ENCODE measurements at places on chromosomes 3 and 15.

DNA sequence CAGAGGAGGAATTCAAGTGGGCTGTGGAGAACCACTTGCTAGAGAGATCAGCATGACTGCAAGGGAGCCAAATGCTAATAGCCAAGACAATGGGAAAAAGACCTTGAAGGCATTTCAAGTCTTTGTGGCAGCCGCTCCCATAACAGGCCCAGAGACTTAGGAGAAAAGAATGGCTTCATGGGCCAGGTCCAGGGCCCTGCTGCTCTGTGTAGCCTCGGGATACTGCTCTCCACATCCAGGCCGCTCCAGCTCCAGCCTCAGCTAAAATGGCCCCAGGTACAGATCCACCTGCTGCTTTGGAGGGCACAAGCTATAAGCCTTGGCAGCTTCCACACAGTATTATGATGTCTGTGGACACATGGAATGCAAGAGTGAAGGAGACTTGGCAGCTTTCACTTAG, 157.7 kb downstream of the NECTIN3 start:
- DNase-seq = no peak

- DNase-seq = no peak
These were observed 27.3 kb downstream of the DUSP7 start for GRCh38 chr3:52029053-52029452.

DNA sequence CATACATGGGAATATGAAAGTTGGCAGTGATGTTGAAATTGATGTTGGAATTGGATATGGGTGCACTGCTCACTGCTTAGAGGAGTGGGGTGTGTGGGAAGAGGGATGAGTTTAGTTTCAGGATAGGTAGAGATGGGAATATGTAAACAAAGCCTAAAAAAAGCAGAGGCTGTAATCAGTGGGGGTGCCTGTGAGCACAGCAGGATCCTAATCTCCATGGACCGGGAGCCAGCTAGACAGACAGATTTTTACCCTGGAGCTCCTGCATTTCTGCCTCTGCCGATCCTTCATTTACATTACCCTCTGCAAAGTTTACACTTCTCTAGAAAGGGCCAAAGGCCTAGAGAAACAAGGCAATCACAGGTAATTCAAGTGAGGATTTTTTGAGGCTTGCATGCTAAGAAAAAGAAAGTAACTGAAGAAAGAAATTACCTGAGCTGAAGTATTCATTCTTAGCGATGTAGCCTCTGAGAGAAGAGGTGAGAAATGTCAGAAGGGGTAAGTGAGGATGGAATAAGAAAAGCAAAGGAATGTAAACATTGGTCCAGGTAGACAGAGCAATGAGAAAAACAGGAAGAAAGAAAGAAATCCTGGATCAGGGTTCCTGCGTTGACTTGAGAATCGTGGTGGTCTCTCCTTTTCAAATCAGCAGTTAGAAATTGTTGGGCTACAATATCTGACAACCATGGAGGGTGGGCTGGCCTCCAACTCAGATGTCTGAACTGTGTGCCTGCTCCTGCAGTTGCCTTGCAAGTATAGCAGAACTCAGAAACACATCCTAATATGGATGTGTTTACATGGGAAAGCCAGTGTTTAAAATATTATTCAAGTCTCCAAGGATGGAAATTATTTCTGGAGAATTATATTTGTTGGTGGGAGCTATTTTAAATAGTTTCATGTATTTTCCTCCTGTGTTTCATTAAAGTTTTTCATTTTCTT, 79.8 kb downstream of the CRTC3 start:
- no peak for DNase-seq

DNA sequence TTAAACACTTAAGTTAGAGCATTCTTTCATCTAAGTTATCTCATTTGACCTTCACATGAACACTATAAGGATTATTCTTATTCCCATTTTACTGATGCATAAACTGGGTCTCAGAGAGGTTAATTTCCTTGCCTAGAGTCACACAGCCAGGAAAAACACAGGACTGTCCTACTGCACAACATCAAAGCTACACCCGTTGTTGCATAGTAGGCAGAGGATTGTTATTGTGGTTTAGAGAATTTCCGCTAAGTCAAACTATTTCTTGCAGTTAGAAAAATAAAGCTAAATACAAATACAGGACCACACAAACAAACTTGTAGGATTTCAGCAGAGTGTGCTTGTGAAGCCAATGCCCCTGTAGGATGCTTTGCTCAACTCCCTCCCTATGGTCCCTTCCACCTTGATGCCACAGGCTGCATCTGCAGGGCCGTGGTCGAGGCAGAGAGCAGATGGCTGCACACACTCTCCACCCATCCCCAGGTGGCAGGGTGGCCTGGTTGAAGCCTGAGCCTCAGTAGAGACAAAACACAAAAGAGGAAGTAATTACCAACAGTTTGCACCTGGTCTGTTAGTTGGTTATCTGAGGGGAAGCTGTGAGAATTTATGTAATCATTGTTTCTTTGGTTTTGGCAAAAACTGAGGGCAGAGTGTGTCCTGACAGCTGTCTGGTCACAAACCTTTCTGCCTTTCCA, 41.1 kb upstream of the SKOR1 start:
- no peak for DNase-seq

- DNase-seq = peak; percentile 27
These were observed 50.9 kb downstream of the HCN4 start for GRCh38 chr15:73317651-73318462.

- DNase-seq = peak; percentile 85
These were observed at the start of gene TNFSF10 for GRCh38 chr3:172522871-172523818. Gene TNFSF10 (minus strand): TSS chr3:172523430. CDS start chr3:172523384, 46 bp downstream.

DNA sequence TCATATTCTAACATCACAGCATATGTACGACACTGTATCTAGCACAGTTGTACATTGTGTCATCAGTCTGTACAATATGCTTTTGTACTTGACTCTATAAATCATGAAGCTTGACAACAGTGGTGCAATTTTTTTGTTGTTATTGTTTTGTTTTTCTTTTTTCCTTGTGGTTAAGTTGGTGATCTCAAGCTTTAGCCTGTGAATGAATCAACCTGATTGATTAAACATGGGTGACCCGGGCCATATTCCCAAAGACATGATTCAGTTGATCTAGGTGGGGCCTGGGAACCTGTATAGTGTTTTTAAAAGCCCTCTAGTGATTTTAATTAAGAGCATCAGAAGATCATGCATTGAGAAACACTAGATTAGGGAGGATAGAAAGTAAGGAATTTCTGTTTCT, 101.8 kb upstream of the AADACL2 start:
- DNase-seq = no peak

DNA sequence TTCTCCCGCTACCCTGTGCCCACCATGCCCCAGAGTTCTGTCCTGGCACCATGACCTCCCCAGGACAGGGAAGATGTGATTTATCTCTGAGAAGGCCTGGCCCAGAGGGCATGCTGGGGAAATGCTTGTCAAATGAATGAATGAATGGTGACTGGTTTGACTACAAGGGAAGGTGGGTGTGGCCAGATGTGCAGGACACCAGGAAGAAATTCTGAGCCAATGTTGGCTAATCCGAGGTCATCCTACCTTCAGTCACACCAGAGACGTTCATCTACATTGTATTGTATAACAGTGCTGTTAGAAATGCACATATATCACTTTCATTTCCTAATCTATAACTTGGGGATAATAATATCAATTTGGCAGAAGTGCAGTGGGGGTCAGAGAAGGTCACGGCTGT, 138.4 kb downstream of the FAM43A start:
- no peak for DNase-seq

GRCh38 chr3:42526616-42527367, 24.3 kb downstream of the VIPR1 start:
- peak; percentile 80 for DNase-seq

DNA sequence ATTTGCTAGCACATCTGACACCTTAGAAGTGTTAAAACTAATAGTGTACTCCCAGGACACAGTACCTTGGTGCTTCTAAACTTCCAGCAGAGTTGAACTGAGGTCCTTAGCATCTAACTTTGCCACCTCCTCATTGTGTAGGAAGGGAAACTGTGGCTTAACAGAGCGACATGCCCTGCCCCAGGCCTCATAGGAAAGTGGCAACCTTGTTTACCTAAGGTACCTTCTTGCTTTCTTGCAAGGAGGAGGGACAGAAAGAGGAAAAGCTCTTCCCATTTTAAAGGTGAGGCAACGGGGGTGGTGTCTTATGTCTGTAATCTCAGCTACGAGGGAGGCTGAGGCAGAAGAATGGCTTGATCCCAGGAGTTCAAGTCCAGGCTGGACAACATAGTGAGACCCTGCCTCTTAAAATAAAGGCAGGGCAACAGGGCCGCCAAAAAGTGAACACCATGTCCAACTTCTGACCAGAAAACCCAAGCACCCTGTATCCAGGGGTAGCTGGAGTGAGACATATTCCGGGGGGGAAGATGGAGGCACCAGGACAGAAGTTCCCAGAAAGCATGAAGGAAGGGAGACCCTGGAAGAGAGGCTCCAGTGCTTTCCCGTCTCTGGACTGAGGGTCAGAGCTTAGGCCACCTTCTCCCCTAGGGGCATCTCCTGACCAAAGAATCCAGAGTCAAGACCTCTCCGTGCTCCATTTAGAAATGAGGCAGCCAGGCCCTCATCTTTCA, 540 bp upstream of the KLHL40 start:
- no peak for DNase-seq

DNA sequence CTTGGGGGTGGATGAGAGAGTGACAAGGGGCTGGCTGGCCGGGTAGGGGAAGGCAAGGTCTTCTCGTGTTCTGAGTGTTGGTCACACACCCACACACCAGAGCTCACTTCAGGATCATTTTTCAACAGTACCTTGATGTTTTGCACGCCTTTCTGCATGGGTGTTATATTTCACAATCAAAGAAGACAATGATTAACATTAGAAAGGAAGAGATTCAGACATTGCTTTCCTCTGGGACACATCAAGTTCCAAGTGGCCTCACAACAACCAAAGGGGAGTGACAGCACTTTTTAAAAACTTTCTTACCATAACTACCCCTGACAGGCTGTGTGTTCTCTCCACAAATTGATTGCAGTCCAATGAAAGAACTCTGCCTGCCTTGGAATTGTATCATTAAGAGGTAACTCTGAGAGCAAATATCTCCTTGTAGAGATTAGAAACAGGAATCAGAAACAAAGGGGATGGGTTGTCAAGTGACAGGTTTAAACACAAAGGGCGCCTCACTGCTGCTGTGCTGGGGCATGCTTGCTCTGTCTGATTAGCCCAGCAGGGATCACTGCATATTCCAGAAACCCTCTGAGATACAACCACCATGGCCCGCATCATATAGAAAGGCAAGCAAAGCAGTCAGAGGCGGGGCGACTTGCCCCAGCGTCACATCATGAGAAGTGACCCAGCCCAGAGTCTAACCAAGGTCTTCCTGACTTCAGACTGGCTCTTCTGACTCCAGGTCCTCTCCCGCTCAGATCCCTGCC, 230.8 kb downstream of the FEZF2 start:
- DNase-seq = no peak

- no peak for DNase-seq
These were observed 6.6 kb upstream of the TTLL3 start for GRCh38 chr3:9803494-9803893.

- DNase-seq = no peak
These were observed 140.9 kb downstream of the RPLP1 start for GRCh38 chr15:69593488-69593887.

DNA sequence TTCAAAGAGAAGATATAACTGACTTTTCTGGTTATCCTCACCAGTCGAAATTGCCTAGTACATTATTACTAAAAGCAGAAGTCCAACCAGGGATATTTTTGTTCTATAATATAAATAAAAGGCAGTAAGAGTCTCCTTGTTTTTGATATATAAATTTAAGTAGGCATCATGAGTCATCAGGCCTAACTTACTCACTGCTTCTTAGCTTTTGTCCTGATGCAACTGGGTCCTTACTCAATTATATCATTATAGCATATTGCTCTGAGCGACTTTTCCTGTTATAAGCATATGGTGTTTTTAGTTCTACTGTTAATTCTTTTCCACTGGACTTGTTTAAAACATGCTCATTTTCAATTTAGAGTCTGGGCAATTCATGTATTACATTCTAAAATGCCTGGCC, 910.1 kb downstream of the MCTP2 start:
- no peak for DNase-seq

GRCh38 chr3:37466660-37467359, 292.4 kb upstream of the LRRFIP2 start:
- no peak for DNase-seq

DNA sequence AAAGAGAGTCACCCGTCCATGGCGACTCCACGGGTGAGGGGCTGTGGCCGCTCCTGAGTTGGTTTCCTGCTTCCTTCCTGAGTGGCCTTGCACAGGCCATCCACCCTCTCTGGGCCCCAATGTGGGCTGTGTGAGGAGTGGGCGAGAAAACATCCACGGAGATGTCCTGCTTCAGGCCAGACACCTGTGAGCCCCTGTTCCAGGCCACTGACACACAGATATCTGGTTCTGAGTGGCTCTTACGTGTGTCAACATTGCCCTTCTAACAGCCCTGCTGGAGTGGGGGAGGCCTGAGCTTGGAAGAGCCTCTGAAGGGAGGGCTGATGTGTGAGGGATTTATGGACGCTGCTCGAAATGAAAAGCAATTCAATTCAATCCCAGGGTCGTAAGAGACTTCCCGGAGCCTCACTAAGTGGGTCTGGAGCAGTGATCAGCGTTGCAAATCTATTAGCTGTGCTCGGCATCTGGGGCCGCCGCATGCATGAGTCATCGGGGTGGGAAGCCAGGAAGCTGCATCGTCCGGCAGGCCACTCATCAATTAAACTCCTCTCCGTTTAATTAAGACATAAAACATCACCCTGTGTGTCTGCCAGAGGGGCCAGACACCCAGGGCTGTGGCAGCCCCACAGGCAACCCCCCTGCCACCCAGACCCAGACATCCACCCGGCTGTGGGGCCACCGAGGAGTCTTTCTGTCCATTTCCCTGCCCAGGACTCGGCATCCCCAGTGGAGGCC, 20.0 kb upstream of the PRR23E start:
- peak; percentile 51 for DNase-seq

- DNase-seq = no peak
These were observed 229.0 kb upstream of the HES1 start for GRCh38 chr3:193906849-193907410.

DNA sequence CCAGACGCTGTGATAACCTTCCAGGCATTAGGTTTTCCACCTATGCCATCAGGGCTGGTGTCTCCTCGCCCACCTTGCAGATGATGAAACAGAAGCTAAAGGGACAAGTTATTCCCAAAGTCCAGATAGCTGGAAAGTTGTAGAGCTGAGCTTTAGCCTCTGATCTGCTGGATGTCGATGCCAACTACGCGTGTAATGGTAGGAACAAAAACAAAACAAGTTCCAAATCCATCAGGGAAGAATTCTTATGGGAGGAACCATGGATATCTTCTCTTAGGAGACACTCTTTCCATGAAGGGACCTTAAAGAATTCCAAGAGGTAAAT, 28.1 kb upstream of the RHO start:
- DNase-seq = no peak
